AG20443 (cell line): ENCODE measurements at places on chromosomes 1 and 21.

DNA sequence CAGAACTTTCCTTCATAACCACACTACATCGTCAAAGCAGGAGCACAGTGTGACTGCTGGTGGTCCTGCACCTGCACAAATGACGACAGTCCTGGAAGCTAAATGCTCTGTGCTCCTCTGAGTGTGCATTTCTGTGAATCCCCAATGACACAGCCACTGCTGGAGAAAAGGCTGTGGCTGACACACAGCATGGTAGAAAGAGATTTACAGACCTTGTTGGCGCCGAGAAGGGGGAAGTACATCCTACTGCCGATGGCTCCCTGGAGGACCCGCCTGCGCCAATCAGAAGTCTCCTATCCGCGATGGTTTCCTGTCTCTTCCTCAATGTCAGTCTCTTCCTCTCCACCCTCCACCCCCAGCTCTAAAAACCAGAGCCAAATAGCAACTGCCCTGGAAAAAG is 115.4 kb upstream of the RAB4A start:
- DNase-seq: no peak

GRCh38 chr21:27078915-27079314 is 112.0 kb upstream of the ADAMTS5 start:
- DNase-seq: no peak

GRCh38 chr1:152946248-152946647 is 758 bp upstream of the SPRR5 start:
- DNase-seq: no peak

- no peak for DNase-seq
Observed at GRCh38 chr1:17663646-17664045, 91.5 kb upstream of the ACTL8 start.

DNA sequence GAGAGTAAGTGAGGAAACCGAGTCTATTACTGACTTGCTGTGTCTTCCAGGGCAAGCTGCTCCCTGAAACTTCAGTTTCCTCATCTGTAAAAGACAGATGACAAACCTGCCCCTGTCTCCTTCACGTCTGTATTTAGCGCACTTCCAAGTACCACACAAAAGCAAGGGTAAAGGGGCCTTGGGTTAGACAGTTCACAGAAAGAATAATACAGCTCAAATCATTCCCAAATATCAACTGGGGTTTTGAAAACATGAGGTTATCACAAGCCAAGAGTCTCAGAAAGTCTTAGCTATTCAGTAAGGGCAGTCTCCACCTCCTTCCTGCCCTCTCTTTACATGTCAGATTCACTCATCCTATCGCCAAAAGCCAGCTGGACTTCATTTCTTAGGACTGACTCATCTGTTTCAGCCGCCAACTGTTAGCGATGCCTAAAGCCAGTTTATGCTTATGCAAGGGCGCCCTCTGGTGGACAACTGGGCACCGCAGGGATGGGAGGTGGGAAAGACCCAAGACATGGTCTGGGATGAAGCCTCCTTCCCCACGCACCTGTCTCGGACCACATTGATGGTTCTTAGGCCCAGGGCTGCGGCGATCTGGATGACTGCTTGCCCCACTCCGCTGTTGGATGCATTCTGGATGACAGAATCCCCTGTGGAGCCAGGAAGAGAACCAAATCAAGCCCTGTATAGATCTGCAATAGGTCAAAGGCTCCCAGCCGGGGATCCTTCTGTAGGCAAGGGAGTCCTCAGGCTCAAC is 21.1 kb upstream of the SRSF4 start:
- peak; percentile 94 for DNase-seq

DNA sequence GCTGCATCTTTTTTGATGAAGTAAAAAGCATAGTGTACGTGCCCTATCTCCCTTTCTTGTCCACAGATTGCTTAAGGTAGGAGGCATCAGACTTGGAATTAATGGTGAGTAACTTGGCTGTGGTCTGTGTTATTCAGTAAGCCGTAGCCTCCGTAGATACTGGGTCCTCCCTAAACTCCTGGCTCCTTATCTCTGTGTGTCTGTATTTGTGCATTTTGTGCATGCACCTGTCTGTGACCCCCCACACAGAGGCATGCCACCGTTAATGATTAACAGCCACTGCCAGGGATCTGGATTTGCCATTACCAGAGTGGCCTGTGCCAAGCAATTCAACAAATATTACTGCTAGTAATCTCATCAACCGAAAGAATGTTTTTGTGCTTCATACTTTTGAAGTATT is 31.9 kb downstream of the MAP3K21 start:
- no peak for DNase-seq

GRCh38 chr1:19613171-19613703 is 30.9 kb upstream of the NBL1 start:
- DNase-seq: no peak

GRCh38 chr1:63772876-63773275 is 941 bp upstream of the ROR1 start:
- no peak for DNase-seq

- no peak for DNase-seq
Observed at GRCh38 chr1:216896146-216896545, 172.9 kb upstream of the ESRRG start.

GRCh38 chr1:207084701-207085180 is 3.9 kb upstream of the C4BPB start:
- peak; percentile 61 for DNase-seq

DNA sequence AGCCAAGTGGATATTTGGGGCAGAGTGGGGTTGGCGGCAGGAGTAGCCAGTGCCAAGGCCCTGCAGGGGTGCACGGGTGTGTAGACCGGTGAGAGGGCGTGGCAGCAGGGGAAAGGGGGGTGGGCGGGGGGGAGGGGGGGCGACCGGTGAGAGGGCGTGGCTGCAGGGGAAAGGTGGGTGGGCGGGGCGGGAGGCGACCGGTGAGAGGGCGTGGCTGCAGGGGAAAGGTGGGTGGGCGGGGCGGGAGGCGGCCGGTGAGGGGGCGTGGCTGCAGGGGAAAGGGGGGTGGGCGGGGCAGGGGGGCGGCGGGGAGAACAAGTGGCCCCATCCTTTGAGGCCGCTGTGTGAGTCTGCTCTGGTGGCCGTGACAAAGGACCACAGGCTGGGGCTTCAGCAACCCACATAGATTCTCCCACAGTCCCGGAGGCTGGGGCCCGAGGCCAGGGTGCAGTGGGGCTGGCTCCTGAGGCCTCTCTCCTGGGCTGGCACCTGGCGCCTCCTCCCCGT is 25.8 kb downstream of the RRP1 start:
- no peak for DNase-seq

DNA sequence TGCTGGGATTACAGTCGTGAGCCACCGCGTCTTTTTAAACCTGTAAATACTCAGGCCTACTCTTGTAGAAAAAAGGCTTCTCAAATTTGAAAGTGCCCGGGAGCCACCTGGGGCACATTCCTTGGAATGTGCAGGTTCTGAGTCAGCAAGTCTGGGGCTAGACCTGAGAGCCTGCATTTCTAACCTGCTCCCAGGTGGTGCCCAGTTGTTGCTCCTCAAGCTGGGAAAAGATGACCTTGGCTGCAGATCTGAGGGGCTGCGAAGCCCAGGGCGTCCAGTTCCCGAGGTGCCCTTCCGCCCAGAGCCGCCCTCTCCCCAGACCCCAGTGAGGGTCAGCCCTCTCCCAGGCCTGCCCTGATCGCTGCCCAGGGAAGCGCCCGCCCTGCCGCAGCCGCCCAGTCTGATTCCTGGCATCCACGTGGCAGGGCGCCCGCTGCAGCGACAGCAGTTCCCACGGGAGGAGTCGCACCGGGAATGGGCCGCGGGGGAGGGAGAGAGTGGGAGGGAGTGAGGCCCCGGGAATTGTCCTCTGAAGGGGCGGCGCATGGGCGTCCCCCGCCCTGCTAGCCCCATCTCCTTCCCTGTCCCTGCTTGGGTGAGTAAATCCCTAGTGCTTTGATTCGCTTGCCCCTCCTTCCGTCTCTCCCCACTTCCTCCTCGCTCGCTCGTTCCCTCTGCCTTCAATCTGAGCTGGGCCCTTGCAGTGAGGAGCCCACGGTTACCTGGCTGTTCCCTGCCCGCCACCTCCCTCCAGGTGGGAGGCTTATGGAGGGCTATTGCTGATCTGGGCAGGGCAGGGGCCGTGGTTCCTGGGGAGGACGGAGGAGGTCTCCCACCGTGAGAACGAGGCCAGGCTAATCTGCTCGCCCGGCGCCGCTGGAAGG is 18.8 kb upstream of the TENT5B start:
- DNase-seq: peak; percentile 77

GRCh38 chr1:179141592-179142251 is 59.9 kb downstream of the TOR3A start:
- peak; percentile 40 for DNase-seq

GRCh38 chr1:87330057-87330884 is 1.6 kb downstream of the LMO4 start:
- DNase-seq: peak; percentile 22

DNA sequence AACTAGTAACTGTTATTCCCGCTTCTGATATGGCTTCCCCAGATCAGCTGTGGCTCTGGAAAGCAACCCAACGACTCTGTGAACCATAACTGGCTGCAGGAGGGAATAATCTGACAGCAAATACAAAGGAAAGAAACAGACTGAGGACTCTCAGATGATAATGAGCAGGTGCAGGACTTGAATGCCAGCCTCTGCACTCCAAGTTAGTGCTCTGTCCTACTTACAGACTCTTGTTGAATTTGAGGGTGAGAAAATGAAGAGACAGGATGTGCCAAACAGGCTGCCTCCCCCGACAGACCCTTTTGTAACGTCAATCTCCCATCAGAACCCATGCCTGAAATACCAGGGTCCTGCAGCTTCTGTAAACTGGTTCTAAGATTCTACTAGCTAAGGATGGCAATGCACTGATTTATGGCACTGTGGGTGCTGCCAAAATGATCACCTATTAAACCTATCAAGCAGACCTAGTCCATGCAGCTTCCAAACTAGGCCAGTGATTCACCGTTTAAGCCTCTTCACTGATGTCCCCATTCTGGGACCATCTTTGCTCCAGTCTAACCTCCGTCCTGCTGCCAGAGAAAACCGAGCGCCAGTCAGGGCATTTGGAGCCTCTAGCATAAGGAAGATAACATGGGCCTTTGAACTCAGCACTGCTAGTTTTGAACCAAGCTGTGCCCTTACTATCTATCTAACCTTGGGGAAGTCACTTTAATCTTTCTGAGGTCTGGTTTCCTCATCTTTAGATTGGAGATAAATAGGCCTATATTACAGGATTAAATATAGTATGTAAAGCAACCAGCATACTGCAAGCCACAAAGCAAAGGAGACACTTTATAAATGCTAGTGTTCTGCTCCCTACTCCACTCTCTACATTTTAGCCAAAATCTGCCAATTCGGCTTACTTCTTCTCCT is 4.8 kb downstream of the MKNK1 start:
- no peak for DNase-seq

DNA sequence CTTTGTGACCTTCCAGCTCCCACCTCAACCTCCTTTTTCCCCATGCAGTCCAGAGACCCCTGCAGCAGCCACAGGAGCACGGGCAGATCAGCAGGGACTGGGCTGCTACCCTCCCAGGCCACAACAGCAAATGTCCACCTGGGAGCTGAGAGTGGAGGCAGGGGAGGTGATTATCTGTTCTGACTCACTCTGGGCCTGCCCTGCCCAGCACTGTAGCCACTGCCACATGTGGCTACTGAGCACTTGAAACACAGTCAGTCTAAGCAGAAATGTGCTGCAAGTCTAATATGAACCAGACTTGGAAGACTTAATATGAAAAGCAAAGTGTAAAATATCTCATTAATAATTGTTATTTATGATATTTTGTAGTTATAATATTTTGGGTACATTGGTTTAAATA is 148.9 kb upstream of the VANGL1 start:
- peak; percentile 83 for DNase-seq

DNA sequence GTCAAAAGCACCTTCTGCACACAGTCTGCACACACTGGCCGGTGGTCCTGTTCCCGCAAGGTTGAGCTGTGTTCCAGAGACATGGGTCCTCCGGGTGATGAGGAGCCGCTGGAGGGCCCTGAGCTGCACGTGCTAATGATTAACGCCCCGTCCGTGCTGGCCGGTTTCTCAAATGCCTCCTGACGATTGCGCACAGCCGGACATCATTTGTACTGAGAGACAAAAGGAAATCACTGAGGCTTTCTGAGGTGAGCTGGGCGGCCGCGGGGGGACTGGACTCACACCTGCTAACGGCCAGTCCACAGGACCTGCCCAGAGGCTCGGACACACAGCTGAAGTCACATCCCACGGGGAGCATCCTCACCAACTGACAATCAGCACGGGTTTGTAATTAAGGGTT is 29.2 kb downstream of the POFUT2 start:
- DNase-seq: no peak

GRCh38 chr1:26302733-26303405 is 3.6 kb downstream of the UBXN11 start:
- peak; percentile 63 for DNase-seq

GRCh38 chr1:221719278-221719597 is 22.7 kb downstream of the DUSP10 start:
- DNase-seq: no peak

GRCh38 chr1:115302390-115302961 is 35.6 kb downstream of the NGF start:
- peak; percentile 87 for DNase-seq

GRCh38 chr1:190699165-190699564 is 221.5 kb upstream of the BRINP3 start:
- DNase-seq: no peak

- DNase-seq: peak; percentile 72
Observed at GRCh38 chr1:209648931-209649776, 3.1 kb downstream of the LAMB3 start.

DNA sequence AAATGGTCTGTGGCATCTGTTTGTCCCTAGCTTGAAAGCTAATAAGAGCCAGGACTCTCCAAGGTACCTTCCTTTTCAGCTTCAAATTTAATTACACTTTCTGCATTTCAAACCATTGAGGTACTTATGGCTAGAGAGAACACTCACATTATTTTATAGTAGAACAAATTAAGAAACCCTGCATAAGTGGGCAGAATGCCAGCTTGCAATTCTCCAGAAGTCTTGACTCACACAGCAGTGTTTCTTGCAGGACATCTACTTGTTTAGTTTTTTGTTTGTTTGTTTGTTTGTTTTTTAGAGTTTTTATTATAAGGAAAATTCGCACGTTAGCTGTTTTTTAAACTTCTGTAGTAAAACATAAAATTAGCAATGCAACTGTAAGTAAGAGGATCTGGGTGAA is 397.2 kb downstream of the NEGR1 start:
- DNase-seq: no peak

DNA sequence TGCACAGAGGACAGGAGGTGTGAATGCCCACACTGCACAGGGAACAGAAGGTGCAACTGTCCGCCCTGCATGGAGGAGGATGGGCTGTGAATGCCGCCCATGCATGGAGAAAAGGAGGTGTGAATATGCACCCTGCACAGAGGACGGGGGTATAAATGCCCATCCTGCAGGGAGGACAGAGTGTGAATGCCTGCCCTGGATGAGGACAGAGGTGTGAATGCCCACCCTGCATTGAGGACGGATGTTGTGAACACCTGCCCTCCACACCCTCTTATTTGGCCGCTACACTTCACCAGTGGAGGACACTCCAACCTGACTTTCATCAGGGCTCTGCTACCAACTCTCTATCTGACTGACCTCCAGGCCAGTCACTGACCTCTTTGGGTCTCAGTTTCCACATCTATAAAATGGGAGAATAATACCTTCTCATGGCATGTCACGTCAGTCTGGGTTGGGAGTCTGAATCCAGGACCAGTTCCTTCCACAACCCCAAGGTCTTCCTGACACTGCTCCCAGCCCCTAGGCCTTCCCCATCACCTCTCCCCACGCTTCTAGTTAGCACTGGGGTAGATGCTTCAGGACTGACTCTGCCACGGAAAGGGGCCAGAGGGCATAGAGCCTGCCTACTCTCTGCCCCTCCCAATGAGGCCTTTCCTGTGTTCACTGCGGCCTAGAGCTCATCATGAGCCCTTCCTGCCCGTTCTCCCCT is 28.4 kb downstream of the ZBTB17 start:
- DNase-seq: no peak
